ENCODE measurements at places on chromosomes 4 and X.

- no peak for DNase-seq
These were observed 230.1 kb downstream of the HS6ST2 start for GRCh38 chrX:132728296-132728695.

DNA sequence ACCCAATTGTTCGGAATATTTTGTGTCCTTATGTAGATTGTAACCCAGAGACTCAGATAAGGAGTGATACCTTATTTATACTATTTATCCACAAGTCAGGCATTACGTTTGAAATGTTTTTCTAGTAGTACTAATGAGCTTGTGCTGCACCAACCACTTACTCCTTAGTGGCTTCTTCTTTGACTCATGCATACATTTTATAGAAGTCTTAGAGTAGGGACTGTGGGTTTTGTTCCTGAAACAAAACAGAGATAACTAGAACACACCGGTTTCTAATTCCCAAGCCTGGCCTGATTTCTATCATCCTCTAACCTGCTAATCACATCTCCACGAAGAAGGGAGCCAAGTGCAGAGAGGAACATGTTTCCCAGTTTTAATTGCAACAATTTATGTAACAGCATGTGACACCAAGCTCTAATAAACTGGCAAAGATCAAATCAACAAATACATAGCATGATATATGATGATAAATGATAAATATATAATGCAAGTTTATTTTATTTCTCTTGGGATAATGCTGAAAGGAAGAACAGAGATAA, 32.3 kb downstream of the MGARP start:
- no peak for DNase-seq

DNA sequence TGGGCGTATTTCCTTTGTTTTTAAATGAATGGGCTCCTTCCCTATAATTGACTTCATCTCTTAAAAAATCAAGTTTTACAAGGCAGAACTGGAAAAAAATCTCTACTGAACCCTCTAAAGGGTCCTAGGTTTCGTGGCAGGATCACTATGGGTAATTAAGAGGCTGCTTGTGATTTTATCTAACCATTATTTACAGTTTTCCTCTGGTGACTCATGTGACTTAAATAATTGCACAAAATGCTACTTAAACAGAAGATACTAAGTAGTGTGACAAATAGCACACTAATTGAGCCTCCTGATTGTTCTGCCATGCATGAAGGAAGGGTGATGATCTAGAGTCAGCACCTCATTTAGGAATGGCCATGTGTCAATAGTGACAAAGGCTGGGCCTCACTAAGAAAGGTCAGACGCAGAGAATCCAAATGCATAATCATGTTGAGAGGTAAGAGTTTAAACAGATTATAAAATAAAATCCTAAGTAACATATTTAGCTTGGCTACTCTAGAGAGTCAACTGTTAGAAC, 35.5 kb downstream of the OFD1 start:
- no peak for DNase-seq

DNA sequence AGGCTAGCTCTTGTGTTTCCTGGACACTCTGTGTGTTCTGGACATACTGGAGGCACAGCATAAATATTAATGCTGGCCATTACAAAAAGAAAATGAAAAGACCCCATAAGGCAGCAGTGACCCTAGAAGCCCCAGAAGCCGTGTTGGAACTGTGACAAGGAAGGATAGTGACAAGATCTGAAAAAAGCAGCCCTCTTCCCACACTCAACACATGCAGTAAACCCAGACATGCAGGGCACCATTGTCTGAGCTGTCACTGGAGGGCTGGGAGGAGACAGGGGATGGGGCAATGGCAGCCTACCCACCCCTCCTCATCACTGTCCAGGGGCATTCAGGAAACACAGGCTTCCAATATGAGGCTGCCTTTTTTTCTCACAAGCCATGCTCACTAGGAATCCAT, 6.5 kb downstream of the TRIM2 start:
- no peak for DNase-seq

GRCh38 chr4:144579411-144580030, 66.4 kb upstream of the HHIP start:
- DNase-seq: no peak

- no peak for DNase-seq
These were observed 42.9 kb downstream of the F8 start for GRCh38 chrX:154979629-154980028.

DNA sequence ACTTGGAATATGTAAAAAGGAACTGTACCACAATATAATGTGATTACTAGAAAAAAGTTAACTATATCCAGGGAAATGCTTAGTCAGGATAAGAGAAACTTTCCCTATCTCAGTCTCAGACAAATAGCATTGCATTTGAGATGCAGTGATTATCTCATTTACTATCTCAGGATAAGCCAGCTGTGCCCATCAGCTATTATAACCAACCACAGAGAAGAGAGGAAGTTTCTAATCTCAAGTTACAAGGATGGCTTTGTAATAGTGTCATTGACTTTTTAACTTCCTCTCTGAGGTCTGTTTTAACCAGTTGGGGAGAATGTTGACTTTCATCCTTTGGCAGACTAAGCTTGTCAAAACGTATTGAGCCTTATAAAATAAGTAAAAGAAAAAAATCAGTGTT, 56.5 kb downstream of the SNX25 start:
- DNase-seq: no peak
